ENCODE measurements at places on chromosomes 16 and 17.

DNA sequence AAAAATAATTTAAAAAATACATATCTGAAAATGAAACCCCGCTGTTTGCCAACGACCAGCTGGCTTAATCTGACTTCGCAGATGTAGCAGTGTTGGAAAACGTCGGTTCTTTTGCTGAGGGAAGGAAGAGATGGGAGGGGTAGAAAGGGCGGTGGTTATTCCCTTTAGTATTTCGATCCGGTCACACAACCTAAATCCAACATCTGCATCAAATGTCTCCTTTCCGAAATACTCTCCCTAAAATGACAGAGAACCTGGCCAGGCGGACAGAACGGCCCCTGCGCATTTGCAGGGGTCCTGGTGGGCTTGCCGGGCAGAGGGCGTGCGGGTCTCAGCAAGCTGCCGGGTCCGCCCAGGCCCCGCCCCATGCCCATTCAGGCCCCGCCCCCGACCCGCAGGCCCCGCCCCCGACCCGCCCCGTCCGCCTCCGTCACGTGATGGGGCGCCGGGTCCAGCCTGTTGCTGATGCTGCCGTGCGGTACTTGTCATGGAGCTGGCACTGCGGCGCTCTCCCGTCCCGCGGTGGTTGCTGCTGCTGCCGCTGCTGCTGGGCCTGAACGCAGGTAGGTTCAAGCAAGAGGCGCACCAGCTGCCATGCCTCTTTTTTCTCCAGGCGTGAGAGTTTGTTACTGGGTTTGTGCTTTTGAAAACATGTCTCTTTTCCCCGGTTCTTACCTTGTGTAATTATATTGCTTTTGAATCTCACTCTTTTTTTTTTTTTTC is at the start of gene SCPEP1:
Gene SCPEP1, plus strand, starts transcription at position 459 of the 723 bp plus-strand sequence. Its CDS starts 29 bp downstream, at position 488.
- peak; percentile 82 for DNase-seq

DNA sequence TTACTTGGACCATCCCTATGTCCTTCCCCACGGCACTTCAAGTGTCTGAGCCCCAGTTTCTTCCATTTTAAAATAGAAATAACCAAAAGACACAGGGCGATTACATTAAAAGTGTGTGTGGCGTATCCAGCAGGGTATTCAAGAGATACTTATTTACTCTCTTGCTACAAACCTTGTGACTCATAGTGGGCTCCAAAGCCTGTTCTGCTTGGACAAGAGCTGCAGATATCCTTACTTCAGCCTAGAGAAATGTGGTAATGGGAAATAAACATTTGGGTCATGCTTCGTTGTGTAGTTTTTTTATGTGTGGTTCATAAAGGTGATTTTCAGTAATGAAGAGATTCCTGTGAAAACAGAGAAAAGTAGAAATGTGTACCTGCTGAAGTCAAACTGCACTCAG is 288.9 kb upstream of the CDH11 start:
- DNase-seq = no peak

DNA sequence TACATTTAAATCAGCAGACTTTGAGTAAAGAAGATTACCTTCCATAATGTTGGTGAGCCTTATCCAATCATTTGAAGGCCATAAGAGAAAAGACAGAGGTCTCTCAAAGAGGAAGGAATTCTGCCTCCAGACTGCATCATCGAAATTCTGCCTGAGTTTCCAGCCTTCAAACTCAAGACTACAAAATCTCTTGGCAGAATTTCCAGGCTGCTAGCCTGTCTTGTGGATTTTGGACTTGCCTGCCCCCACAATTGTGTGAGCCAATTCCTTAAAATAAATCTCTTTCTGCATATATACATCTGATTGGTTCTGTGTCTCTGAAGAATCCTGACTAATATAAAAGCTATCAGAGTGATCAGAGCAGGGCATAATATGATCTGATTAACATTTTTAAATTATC is 216.6 kb upstream of the CPHXL start:
- no peak for DNase-seq

GRCh38 chr16:3646348-3646920 is 8.1 kb upstream of the DNASE1 start:
- DNase-seq = no peak

DNA sequence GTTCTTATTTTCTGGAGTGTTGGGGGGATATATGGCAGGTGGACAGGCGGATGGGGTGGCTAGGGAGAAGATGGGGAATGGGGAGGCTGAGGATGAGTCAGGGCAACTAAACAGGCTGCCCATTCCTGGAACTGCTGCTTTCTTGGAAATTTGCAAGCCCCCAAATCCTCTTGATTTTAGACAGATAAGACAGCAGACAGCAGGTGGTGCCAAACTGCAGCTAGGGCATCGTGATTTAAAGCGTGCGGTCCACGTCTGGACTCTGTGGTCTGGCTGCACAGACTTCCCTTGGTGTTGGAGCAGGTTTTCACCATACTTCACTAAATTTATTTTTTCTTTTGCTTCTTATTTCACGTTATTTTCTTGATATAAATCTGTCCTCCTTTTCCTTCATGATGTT is 10.9 kb upstream of the KRT24 start:
- DNase-seq = no peak

- peak; percentile 53 for DNase-seq
These were observed 649 bp downstream of the GSE1 start for GRCh38 chr16:85613604-85614337.

GRCh38 chr16:19874026-19874425 is 10.6 kb downstream of the GPRC5B start:
- no peak for DNase-seq

DNA sequence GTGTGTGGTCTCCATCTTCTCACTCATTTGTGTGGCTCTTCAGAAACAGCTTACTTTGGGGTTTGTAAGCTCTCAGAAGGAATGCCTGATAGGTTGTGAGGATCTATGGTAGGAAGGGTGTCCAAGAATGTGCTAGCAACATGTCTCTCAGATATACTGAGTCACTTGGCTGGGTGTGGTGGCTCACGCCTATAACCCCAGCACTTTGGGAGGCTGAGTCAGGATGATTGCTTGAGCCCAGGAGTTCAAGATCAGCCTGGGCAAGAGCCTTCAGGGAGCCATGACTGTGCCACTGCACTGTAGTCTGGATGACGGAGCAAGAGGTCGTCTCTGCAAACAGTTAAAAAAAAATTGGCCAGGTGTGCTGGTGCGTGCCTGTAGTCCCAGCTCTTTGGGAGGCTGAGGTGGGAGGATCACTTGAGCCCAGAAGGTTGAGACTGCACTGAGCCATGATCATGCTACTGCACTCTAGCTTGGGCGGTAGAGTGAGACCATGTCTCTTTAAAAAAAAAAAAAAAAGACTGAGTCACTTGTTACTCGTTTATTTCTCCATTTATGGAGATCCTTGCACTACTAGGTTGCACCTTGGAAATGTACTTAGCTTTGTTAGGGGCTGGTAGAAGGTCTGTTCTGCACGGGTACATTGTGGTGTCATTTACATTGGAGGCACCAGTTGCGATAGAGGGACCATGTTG is 232.0 kb downstream of the SNX29 start:
- no peak for DNase-seq

- peak; percentile 96 for DNase-seq
These were observed 15.3 kb downstream of the KSR1 start for GRCh38 chr17:27471321-27472269.

DNA sequence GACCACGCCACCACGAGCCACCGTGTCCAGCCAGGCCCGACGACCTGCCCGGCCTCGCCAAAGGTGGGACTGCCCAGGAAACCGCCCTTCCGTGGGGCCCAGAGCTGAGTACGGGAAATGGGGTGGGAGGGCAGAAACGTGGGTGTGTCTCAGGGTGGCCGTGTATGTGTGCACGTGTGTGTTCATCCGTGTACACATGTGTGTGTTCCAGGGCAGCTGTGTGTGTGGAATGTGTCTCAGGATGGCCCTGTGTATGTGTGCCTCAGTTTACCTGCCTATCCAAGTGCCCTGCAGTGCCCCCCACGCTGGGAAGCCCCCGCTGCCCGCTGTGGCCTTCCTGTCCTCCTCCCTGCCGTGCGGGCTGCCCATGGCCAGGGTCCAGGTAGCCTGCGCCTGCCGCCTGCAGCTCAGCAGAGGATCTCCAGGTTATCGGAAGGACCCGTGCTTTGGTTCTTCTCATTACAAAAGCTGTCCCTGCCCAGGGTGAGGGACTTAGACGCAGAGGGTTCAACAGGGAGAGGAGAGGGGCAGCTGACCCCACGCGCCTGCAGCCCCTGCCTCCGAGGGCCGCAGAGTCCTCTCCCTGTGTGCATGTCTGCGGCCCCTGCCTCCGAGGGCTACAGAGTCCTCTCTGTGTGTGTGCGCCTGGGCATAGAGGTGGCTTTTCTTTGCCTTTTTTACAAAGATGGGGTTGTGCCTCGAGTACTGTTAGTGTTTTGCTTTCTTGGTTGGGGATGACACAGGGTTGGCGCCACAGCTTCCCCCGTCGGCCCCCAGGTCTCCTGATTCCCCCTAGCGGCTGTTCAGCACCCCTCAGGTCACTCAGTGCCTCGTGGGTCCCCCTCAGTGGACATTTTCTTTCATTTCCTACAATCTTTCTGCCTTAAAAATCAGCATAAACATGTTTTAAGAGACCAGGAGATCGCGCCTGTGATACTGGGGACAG is 23.6 kb downstream of the ZNF469 start:
- no peak for DNase-seq

- no peak for DNase-seq
These were observed 57.6 kb downstream of the SYT17 start for GRCh38 chr16:19225651-19226050.

GRCh38 chr16:4365014-4365406 is 6.6 kb upstream of the VASN start:
- no peak for DNase-seq

- no peak for DNase-seq
These were observed 168.0 kb downstream of the RPTOR start for GRCh38 chr17:80712606-80713005.

DNA sequence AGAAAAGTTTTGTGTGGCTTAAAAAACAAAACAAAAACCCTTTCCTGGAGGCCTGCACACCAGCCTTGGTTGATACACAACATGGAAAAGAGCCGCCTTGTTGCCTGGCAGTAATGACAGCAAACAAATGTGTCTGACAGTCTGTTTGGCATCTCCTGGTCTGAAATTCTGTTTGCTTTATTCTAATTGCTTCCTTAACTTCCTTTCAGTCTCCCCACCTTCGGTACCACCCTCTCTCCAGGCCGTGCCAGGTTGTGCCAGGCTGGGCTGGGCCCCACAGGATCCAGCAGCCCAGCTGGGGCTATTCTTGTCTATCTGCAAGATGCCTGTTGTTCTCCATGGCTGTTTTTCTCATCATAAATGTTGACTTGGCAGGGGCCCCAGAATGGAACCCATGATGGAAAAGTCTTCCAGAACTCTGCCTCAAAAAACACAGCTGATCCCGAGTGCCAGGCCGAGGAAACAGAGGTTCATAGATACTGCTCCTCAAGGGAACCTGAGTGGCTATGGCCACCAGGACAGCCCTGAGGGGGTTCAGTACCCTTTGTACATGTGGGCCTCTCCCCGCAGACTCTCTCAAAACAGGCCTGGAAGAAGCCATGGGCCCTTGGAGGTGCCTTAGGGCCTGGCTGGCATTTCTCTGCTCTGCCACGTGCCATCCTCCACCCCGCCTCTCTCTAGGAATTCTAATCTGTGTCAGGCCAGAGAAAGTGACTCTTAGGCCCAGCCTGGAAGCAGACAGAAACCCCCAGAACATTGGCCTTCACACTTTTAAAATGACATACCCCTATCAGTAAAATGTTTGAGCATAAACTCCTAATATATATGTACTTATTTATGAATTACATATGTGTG is 50.5 kb downstream of the YPEL2 start:
- no peak for DNase-seq

DNA sequence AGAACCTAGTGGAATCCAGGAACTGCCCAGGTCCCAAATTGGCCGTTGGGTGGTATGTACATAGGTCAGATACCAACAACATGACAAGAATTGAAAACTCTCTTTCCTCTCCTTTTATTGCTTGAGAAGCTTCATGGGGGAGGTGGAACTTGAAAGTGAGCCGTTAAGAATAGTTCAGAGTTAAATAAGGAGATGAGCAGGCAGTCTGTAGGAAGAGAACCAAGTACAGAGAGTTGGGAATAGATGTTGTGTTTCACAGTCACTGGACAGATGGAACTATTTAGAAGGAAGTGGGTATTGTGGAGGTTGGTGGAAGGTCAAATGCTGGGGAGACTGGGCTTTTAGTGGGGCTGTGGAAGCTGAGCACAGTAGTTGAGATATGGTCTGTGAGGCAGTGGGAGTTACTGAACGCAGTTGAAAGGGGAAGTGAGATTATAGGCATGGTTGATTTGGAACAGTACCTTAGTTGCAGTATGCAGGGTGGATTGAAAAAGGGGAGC is 26.4 kb downstream of the ARHGAP44 start:
- DNase-seq = no peak

DNA sequence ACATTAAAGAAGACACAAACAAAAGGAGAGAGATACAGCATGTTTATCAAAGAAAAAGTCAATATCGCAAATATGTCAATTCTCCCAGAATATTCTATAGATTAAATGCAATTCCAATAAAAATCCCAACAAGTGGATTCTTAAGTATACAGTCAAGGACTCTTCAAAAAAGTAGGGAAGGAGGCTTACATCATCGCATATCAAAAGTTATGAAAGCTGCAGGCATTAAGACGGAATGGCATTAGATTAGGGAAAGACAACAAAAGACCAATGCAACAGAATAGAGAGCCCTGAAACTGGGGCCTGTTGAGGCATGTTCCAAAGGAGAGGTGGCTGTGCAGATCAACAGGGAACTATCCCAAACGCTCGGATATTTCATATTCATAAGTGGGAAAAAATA is 76.0 kb downstream of the MARCHF10 start:
- no peak for DNase-seq

- DNase-seq = no peak
These were observed 15.3 kb upstream of the TRIM37 start for GRCh38 chr17:59121901-59122480.
